ENCODE measurements at places on chromosomes 13 and 19. TPM values are rescaled to one million over a fixed set of nuclear protein-coding genes. Genes with fewer than 3 reads are reported as not detected.

DNA sequence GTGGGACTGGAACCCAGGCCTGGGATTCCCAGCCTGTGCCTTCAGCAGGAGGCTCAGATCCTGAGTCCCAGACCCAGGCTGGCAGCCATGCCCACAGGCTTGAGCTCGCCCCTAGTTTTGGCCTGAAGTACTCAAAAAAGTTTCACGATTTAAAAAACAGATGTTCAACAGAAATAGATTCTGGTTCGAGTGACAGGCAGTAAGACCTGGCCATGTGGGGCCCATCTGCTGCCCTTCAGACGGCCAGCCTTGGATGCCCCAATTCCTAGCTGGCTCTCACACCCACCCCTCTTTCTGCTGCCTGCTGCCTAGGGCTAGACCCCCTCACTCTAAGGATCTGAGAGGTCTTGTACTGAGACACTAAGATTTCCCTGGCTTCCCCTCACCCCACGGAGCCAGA, 2.8 kb upstream of the DMPK start:
- no peak for DNase-seq

DNA sequence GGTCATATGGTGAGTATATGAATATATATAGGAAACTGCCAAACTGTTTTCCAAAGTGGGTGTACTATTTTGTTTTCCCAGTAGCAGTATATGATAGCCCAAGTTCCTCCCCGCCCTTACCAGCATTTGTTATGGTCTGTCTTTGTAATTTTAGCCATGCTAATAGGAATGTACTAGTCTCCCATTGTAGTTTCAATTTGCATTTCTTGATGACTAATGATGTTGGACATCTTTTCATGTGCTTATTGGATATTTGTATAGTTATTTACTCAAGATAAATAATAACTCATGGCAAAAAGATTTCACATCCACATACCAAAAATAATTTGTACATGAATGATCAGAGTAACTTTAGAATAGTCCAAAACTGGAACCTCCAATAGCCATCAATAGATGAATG, 75.3 kb upstream of the SERP2 start:
- DNase-seq = no peak

Gene IGFL2
- total RNA-seq = not detected

DNA sequence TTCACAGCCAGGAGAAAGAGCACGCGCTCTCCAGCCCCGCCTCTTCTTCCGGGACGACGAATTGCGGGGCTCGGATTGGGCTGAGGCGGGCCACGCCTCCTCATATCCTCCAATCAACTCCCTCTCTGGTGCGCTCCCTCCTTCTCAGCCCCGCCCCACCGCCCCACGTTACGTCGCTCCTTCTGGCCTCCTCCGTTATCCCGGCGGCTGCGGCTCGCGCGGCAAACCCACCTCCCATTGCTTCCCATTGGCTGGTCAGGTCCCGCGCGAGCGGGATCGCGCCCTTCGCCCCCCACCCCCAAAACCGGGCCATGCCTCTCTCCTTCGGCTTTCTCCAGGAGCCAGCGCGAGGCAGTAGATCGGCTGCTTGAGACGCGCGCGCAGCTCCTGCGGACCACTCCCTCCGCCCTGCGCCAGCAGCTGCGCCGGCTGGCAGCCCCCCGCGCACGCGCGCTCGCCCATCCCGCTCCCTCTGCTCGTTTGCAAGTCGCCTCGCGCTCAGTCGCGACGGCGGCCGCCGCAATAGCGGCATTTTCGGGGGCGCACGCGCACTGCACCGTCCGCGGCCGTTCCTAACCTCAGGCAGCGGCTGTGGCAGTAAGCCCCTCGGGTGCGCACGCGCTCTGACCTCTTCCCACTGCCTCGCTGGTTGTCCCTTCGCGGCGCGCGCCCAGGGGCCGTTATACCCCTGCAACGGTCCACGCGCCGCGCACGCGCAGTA, 512 bp upstream of the ARHGAP35 start:
- DNase-seq = no peak

GRCh38 chr13:44976949-44977583, 12.2 kb downstream of the NUFIP1 start:
- DNase-seq = no peak

Gene ZNF329
- total RNA-seq = 12.2 TPM

DNA sequence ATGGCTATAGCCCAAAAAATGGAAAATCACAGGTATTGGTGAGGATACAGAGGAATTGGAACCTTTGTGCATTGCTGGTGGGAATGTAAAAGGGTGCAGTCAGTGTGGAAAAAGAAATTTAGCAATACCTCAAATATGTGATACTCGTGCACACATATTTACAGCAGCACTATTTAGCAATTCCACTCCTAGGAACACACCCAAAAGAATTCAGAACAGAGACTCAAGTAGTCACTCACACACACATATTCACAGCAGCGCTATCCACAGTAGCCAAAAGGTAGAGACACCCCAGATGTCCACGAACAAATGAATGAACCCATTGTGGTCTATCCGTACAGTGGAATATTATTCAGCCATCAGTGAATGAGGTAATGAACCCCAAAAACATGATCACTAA, 114.0 kb downstream of the COL4A2 start:
- DNase-seq = no peak

GRCh38 chr19:43760941-43761340, 6.2 kb upstream of the SMG9 start:
- no peak for DNase-seq

DNA sequence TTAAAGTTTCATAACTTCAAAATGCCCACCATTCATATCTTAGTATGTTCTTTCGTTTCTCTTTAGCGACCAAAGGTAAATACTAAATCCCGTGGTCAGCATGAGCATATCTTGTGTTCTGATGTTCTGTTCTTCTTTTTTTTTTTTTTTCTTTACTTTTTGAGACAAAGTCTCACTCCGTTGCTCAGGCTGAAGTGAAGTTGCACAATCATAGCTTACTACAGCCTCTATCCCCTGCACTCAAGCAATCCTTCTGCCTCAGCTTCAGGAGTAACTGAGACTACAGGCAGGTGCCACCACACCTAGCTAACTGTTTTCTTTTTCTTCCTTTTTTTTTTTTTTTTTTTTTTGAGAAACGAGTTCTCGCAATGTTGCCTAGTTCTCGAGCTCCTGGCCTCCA, 60.9 kb upstream of the ATP12A start:
- no peak for DNase-seq

- DNase-seq = no peak
These were observed 145.1 kb downstream of the UQCRFS1 start for GRCh38 chr19:29067831-29068230.

DNA sequence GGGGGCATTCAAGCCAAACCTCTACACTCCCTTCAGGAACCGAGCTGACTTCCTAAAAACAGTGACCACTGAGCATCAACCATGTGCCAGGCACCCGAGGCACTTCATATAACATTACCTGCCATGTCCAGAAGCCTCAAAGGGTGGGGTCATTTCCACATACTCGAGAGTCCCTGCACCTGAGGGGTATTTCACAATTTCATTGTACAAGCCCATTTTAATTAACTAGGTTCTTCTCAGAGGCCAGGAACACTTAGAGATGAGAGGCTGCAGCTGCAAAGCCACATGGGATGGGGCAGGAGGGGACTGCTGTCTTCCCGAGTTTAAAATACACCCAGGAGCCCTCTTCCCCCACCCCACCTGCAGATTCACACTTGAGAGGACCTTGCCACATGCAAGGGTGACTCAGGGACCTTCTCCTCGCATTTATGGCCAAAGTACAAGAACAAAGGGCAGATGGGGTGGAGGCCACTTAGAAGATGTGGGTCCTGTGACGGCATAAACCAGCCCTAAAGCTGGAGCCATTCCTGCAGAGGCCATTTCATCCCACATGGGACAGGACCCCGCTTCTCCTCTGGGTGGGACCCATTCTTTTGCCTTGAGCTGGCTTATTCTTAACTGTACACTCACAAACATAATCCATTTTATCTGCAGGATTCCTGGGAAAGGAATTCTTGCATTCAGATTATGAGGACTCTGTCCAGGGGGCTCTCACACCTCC, 43.9 kb downstream of the RAB20 start:
- no peak for DNase-seq

DNA sequence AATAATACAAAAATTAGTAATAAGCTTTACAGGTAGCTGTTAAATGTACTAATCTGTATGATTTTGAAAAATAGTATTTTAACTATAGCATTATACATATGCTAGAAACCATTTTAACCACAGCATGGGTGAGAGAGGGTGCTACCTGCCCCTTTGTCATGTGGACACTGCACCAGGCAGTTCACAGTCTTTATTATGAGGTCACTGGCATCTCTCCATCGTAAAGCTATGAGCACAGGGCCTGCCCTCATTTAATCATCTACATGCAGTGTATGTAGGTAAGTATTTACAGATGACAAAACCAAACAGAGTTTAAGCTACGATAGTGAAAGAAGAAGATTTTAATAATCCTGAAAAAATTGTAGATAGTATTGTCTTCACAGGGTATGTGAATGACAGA, 21.7 kb downstream of the EDNRB start:
- DNase-seq = no peak

Gene LYPD3
- 0.46 TPM for total RNA-seq

Gene ZNF358
- 30.2 TPM for total RNA-seq

Gene ASF1B
- total RNA-seq = 35.4 TPM

- DNase-seq = no peak
These were observed 6.9 kb downstream of the CBARP start for GRCh38 chr19:1230783-1231489.

- no peak for DNase-seq
These were observed 33.1 kb downstream of the SLC25A42 start for GRCh38 chr19:19096641-19097627.

- DNase-seq = no peak
These were observed 1.3 kb downstream of the FAM174C start for GRCh38 chr19:1276628-1277022.

DNA sequence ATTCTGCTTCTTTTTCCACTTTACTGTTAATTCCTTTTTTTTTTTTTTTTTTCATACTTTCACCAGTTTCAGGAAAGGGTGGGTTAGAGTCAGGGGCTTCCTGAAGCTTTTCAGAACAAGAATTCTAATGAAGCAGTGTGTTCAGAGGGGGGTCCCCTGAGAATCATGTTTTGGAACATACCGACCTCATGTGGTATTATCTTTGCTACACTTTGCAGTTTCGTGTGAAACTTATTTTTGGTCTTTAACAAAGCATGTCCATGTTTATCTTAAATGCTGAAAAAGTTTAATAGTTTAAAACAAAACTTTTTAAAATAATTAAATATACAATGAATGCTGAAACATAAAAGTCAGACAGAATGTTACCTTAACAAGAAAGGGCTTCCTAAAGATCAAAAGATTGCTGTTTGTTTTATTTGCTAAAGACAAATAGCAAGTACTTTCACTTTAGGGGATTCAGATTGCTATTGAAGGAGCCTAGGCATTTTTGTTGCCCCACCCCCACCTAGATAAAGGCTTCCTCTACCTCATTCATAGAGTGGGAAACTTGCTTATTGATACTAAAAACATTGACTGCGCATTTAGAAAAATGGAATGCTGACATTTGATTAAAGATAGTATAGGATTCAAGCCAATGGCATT, 21.1 kb upstream of the POMP start:
- no peak for DNase-seq

- no peak for DNase-seq
These were observed 91.6 kb downstream of the GNG7 start for GRCh38 chr19:2610637-2611482.

DNA sequence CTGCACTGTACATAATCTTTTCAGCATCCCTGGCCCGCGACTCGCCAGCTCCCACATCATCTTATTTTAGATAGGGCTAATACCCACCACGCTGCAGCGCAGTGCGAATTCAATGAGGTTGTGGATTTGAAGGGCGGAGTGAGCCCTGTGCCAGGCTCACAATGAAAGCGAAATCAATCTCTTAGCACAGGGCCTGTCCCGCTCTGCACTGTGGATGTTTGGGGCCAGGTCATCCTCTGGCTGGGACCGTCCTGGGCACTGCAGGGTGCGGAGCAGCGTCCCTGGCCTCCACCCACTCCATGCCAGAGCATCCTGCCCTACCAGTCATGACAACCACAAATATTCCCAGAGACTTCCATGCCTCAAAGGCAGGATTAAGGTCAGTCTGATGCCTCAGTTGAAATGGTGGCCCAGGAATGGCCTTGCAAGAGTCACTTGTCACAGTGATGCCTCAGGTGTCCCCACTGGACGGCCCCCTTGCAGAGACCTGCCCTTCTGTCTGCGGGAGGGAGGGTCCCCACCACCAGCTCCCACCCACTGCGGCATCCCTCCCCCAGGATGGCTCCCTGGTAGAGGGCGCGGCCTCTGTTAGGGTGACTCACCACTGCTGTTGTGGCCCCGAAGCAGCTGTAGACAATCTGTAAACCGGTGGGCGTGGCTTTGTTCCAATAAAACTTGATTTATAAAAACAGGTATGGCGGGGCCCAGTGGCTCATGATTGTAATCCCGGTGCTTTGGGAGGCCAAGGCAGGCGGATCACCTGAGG, 5.6 kb downstream of the UHRF1 start:
- DNase-seq = no peak

GRCh38 chr19:45554481-45554880, 30.1 kb downstream of the OPA3 start:
- no peak for DNase-seq

Gene KIR3DL2
- not detected for total RNA-seq

Gene KPNA3
- total RNA-seq = 36.8 TPM

Measured in Panc1 (cell line).